GM23338 (cell line): ENCODE measurements at places on chromosomes 11 and 22. TPM values are rescaled to one million over a fixed set of nuclear protein-coding genes. Genes with fewer than 3 reads are reported as not detected.

Gene YWHAH
- 254 and 283 TPM in 2 replicates for polyA plus RNA-seq

Gene CDC45
- 30.3 and 30.4 TPM in 2 replicates for polyA plus RNA-seq

Gene SLC22A25
- polyA plus RNA-seq, result not detected in 2 replicates

Gene MS4A15
- polyA plus RNA-seq, result 0.14 and 0.44 TPM in 2 replicates

Gene OR52D1
- polyA plus RNA-seq, result not detected in 2 replicates

Gene P4HA3
- polyA plus RNA-seq, result 0.08 TPM in 1 of 2 replicates, not detected in the other

Gene PRAME
- not detected in 2 replicates for polyA plus RNA-seq

Gene MYO7A
- 1.7 and 1.8 TPM in 2 replicates for polyA plus RNA-seq

Gene SPDYC
- 0.27 and 0.52 TPM in 2 replicates for polyA plus RNA-seq

Gene MYBPC3
- 0.24 TPM in 1 of 2 replicates, not detected in the other for polyA plus RNA-seq

Gene OR2AG2
- 0.11 and 0.26 TPM in 2 replicates for polyA plus RNA-seq

Gene OVOL1
- polyA plus RNA-seq, result 1.4 and 1.5 TPM in 2 replicates

Gene OR8H3
- not detected in 2 replicates for polyA plus RNA-seq

Gene OR4C5
- not detected in 2 replicates for polyA plus RNA-seq

Gene GVQW3
- polyA plus RNA-seq, result 3.5 and 3.8 TPM in 2 replicates

Gene TRIM29
- polyA plus RNA-seq, result not detected in 2 replicates

Gene MRGPRF
- polyA plus RNA-seq, result 2.7 and 3.3 TPM in 2 replicates

Gene ST14
- 7.9 and 8.3 TPM in 2 replicates for polyA plus RNA-seq

Gene CHRNA10
- polyA plus RNA-seq, result 0.40 and 0.45 TPM in 2 replicates

Gene NOL12
- 48.5 and 58.8 TPM in 2 replicates for polyA plus RNA-seq

Gene LRRC32
- polyA plus RNA-seq, result 0.52 and 0.58 TPM in 2 replicates

Gene RASSF7
- polyA plus RNA-seq, result 37.6 and 39.6 TPM in 2 replicates

Gene TCN1
- not detected in 2 replicates for polyA plus RNA-seq

Gene SLC35F2
- 21.3 and 25.2 TPM in 2 replicates for polyA plus RNA-seq

Gene DRAP1
- polyA plus RNA-seq, result 294 and 358 TPM in 2 replicates

Gene UCP2
- polyA plus RNA-seq, result 59.4 and 60.1 TPM in 2 replicates

Gene DCHS1
- 1.9 and 2.3 TPM in 2 replicates for polyA plus RNA-seq

Gene RIBC2
- polyA plus RNA-seq, result 1.8 and 2.8 TPM in 2 replicates

Gene MUC5AC
- not detected in 2 replicates for polyA plus RNA-seq

Gene HPX
- polyA plus RNA-seq, result 0.47 and 0.71 TPM in 2 replicates

Gene KIF18A
- 15.2 and 22.2 TPM in 2 replicates for polyA plus RNA-seq

Gene NAV2
- 23.4 and 26.0 TPM in 2 replicates for polyA plus RNA-seq

Gene OR10D3
- polyA plus RNA-seq, result not detected in 2 replicates

Gene MEI1
- polyA plus RNA-seq, result 0.09 and 0.87 TPM in 2 replicates

Gene MAJIN
- not detected in 2 replicates for polyA plus RNA-seq
